ENCODE measurements at places on chromosomes 12 and 14. TPM values are rescaled to one million over a fixed set of nuclear protein-coding genes. Genes with fewer than 3 reads are reported as not detected.

MED13L gene
- 155 TPM for total RNA-seq

CCDC177 gene
- total RNA-seq = not detected

IL26 gene
- not detected for total RNA-seq

NKX2-1 gene
- total RNA-seq = not detected

CYP27B1 gene
- total RNA-seq = 1.1 TPM

KRT80 gene
- total RNA-seq = 0.22 TPM

GTF2H3 gene
- total RNA-seq = 47.4 TPM

LAG3 gene
- total RNA-seq = 0.29 TPM

AGAP2 gene
- 0.29 TPM for total RNA-seq
